T-helper 1 cell (primary cell): ENCODE measurements at places on chromosomes 16 and 17.
A peak's percentile ranks its signal among the peaks of the same experiment; 100 is the strongest.

DNA sequence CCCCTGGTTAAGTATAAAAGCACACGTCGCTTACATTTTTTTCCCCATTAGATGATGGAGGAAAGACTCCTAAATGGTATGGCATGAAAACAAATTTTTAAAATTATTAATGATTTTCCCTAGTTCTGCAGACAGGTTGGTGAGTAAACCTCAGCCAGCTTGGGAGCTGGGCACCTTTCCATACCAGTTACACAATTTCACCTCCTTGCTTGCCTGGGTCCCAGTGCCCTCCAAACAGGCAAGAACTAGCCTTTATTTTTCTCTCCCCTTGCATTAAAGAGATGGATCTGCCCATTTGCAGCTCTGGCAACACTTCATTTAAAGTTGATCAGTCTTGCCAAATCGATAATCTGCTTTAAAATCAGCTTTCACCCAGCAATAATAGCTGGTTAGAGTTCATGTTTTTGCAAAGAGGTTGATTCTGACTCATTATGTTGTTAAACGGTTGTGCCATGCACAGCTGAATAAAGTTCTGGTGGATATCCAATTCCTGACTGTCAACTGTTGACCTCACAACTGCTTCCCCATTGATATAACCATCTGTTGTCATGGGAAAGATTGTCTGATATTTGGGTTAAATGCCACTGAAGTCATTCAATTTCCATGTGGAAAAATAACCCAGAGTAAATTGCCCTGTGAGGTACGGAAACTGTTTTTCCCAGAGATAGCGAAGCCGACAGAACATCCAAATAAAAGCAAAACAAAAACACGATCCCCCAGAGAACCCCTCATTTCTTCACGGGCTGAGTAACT is 1.3 kb downstream of the C17orf58 start:
- DNase-seq, result peak; percentile 5

DNA sequence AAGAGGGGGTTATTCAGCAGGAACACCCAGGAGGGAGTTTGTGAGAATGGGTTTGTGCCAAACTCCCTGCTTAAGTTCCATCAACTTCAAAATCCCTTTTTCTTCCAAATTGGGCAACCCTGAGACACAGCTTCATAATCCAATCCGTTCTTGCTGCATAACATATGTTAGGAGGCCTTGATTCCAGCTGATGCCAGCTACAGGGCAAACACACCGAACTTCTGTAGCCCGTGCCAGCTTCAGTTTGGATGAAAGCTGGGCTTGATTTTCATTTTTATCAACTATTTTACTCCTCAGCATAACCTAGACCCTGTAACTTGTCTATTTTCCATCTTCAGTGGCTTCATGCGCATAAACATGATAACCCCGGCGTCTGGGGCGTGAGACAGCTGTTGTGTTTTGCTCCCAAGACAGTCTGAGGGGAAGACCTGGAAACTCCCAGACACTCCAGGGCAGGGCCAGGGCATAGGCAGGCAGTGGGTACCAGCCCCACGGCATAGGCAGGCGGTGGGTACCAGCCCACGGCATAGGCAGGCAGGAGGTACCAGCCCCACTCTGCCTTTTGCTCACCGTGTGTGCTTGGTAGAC is 220.4 kb downstream of the C16orf95 start:
- DNase-seq, result no peak

DNA sequence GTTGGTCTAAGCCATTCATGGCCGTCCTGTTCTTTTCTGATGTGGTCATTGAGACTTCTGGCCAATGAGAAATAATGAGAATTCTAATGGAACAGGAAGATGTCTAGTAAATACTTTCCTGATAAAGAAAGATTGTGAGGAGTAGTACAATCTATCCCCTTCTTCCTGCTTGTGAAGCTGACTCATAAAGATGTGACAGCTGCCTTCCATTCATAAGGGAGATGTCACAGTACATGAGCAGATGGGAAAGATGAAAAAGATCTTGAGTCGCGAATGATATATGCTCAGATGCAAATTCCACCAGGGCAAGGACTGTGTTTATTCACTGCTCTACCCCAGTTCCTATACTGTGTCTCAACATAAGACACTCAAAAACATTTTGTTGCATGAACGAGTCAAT is 111.7 kb upstream of the FOXF1 start:
- DNase-seq, result no peak

DNA sequence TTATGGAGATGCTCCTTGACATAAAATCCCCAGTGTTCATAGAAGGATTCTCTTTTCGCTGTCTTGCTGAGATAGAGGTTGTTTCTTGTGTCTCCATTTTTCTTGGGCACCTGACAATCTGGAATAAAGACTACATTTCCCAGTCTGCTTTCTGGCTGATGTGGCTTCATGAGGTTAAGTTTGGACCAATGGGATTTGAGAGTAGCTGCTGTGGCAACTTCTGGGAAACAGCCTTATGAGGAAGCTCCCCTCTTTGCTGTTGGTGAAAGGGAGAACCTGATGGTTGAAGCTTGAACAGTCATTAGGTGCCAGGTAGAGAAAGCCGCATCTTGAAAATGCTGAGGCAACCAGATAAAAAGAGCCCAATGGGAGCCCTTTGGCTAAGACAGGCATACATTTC is 24.4 kb downstream of the HS3ST4 start:
- DNase-seq, result no peak

- DNase-seq, result no peak
Observed at GRCh38 chr17:3974138-3974687, 10.0 kb upstream of the ATP2A3 start.

DNA sequence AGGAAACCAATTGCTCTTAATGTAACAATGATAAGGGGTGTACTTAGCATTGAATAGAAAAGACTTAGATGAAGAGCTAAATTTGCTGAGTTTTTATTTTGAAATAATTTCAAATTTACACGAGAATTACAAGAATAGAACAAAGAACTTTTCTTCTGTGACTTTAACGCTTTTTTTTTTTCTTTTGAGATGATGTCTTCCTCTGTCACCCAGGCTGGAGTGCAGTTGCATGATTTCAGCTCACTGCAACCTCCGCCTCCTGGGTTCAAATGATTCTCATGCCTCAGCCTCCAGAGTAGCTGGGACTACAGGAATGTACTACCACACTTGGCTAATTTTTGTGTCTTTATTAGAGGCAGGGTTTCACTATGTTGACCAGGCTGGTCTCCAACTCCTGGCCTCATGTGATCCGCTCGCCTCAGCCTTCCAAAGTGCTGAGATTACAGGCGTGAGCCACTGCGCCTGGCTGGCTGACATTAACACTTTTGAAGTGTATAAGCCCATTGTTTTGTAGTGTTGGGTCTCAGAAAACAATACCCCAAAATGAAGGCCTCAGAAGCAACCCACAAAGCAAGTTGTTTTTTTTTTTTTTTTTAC is 2.1 kb downstream of the TEN1 start:
- no peak for DNase-seq

- no peak for DNase-seq
Observed at GRCh38 chr16:50449800-50450199, 81.0 kb upstream of the BRD7 start.

DNA sequence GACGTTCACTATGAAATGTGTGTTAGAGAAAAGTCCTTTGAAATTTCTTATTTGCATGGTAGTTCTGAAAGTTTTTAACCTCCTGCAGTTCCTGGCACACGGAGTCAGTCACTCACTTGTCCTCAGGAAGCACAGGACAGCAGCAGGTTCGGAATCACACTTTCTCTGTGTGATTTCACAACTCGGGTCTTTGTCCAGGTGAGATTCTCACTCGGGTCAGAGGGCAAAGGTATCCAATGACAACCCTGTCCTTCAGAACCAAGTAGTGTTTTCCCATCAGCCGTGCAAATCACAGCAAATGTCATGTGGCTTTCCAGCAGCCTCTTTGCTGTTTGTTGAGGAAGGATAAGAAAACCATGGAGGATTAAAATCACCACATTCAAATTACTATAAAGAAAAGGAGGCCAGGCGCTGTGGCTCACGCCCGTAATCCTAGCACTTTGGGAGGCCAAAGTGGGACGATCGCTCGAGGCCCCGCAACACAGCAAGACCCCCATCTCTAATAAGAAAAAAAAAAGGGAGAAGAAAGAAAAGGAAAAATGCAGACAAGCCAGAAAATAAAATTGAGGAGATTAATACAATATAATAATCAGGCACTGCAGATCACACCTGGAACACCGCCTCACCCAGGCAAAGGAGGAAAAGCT is 22.0 kb downstream of the ADCY9 start:
- no peak for DNase-seq

DNA sequence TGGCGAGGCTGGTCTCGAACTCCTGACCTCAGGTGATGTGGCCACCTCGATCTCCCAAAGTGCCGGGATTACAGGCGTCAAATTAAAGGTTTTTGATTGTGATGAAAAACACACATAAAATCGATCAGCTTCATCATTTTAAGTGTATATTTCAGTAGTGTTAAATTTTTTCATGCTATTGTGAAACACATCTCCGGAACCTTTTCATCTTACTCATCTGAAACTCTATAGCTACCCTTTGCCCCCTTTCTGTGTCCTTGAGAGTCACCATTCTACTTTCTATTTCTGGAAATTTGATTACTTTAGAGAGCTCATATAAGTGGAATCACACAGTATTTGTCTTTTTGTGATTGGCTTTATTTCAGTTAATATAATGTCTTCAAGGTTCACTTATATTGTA is 478.3 kb upstream of the HSBP1 start:
- no peak for DNase-seq

DNA sequence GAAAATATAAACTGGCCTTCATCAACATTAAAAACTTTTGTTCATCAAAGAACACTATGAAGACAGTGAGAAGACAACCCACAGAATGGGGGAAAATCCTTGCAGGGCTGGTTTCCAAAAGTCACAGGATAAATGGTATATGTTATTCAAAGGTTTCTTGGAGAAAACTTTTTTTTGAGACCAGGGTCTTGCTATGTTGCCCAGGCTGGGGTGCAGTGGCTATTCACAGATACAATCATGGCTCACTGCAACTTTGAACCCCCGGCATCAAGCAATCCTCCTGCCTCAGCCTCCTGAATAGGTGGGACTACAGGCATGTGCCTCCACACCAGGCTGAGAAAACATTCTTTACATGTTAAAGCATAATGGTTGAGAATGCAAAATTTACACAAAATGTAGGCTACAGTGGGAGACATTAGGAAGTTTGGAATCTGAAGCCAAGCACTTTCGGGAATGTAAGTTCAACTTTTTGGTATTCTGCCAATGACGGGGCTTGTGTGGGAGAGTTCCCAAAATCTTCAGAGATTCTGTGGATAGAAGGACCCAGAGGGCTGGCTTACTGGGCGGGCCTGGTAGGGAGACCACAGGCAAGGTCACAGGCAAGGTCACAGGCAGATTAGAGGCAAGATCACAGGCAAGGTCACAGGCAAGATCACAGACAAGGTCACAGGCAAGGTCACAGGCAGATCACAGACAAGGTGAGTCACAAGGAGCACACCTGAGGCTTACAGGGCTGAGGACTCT is 24.2 kb upstream of the ATP2A3 start:
- DNase-seq, result no peak

GRCh38 chr17:70130289-70130688 is 39.0 kb upstream of the KCNJ2 start:
- no peak for DNase-seq

DNA sequence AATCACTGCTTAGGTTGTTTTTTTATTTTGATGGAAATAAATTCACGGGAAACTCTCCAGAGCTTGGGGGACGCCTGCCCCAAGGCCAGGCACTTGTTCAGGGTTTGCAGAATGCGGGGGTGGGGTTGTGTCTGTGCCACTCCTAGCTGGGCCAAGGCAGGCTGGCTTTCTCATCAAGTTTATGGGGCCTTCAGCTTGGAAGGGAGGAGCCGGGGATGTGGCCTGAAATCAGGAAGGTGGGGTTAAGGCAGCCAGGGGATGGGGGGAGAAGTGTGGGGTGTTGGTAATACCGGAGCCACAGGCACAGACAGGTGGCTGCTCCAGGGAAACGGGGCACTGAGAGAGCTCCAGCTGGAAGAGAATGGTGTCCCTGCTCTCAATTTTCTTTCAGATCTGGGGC is 1.7 kb upstream of the CHAD start:
- no peak for DNase-seq

DNA sequence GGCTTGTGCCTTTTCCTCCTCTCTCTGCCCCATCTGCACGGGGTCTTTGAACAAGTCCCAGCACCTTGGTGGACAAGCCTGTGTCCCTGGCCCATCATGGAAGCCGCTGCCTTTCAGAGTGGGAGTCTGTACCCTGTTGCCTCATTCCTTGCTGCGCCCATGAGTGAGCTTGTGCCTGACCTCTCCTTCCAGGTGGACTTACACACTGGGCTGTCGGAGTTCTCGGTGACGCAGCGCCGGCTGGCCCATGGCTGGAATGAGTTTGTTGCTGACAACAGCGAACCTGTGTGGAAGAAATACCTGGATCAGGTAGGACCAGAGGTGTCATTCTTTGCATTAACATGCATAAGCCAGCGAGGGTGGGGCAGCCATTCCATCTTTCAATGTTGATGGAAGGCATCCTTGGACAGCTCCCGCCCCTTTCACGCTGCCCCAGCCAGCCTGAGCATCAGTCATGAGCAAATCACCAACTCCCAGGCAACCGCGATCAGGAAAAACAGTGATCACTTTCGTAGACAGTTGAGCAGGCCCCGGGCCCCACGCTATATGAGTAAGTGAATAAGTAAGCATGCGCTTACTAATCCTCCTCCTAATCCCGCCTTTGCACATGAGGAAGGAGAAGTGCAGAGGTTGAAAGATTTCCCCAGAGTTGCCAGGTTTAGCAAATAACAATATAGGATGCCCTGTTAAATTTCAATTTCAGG is 36.8 kb downstream of the ATP2C2 start:
- DNase-seq, result no peak

DNA sequence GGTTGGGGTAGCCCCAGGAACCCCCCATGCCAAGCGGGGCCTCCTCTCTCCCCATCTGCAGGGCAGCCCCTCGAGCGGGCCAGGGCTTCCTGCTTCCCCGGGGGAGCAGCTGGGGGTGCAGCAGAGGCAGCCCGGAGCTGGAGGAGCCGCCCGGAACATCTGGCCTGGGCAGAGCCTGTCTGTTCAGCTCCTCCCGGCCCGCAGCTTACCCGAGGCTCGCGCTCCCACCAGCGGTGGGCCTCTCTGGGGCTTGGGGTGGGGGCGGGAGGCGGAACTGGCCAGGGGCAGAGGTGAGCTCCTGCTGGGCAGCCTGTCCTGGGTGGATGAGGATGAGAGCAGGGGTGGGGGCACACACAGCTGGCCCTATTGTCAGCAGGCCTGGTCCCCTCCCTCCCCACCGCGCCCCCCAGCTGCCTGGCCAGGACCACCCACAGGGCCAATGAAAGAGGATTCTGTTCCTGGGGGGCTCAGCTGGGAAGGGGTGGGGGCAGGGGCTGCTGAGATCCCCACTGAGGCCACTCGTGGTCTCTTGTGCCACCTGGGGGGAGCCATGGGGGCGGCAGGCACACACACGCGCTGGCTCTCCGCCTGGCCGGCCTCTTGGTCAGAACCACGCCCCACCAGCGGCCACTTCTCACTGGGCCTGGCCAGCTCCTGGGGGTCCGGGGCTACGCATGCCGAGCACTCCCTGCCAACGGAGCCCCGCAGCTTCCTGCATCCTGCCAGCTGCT is 34.7 kb downstream of the BAHCC1 start:
- DNase-seq, result no peak

- DNase-seq, result no peak
Observed at GRCh38 chr17:72372185-72372584, 251.4 kb downstream of the SOX9 start.
